Retinal pigment epithelial cell (primary cell): ENCODE measurements at places on chromosomes 7 and 10.

- DNase-seq: no peak
Measured at GRCh38 chr10:43252783-43253341, 14.0 kb downstream of the RASGEF1A start.

GRCh38 chr7:155168597-155169480, 98.7 kb downstream of the HTR5A start:
- DNase-seq: no peak

DNA sequence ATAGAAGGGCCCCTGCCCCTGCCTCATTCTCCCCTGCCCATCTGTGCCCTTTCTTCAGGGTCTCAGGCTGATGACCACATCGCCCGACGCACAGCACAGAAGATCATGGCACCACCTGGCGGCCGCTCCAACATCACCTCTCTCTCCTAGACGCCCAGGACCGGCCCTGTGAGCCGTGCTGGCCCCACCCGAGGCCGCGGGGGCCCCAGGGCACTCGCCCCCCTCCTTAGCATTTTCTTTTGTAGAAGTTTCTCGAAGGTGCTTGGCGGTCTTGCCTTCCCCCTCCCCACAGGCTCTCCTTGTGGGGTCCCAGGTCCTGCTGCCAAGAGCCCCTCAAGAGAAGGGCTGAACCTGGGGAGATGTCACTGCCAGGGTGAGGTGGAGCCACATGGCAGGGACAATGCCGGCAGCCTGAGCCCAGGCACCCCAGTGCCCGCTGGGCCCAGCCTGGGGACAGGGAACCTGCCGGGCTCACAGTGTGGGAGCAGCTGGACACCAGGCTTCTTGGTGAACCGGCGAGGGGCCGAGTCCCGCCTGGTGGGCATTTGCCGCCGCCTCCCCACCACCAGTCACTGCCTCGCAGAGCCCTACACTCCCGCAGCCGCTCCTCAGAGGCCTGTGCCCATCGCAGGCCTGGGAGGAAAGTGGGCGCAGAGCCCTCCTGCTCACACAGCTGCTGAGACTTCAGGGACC, 18.2 kb downstream of the DPYSL4 start:
- DNase-seq: no peak

DNA sequence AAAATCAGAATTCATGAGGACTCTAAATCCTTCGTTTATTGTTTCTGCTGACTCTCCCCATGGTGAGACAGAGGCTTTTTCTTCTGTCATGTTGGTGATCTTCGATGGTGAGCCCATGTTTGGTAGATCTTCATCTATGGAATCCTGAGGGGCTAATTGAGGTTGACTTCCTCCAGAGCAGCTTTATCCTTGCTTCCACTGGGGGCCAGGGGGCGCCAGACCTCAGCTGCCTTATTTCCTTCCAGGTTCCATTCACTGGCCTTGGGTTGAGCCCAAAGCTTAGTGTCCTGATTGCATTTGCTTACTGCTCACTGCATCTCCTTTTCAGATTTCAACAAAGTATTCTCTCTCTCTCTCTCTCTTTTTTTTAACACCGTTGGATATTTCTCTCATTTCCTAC, 80.7 kb downstream of the GCC1 start:
- no peak for DNase-seq

GRCh38 chr7:139823959-139824521, 5.0 kb upstream of the TBXAS1 start:
- DNase-seq: no peak

- no peak for DNase-seq
Measured at GRCh38 chr10:132136097-132136521, 50.6 kb upstream of the DPYSL4 start.

DNA sequence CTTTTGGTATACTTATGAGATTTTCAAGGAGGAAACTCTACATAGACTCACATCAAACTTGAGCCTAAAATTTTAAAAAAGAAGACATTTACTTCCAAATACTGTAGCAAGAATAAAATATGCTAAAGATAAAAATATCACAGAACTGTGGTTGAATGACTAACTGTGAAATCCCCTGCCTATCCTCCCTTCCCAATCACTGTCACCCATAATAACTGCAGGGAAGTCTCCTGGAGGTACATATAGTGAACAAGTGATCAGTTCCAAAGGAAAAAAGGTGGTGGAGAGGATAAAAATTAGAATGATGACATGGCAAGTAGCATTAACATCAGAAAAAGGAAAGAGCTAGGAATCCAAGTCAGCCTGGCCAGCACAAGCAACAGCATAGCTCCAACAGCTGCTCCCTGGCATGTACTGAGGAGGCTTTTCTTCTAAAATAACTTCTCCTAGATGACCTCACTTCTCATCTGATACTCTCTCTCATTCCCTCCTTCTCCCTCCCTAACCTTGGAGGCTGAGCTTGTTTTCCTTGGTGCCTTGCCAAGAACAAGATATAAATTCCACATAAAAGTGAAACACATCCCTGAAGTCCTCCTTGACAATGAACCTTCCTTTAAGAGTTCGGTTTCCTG, 124.0 kb downstream of the IQUB start:
- DNase-seq: peak; percentile 82

DNA sequence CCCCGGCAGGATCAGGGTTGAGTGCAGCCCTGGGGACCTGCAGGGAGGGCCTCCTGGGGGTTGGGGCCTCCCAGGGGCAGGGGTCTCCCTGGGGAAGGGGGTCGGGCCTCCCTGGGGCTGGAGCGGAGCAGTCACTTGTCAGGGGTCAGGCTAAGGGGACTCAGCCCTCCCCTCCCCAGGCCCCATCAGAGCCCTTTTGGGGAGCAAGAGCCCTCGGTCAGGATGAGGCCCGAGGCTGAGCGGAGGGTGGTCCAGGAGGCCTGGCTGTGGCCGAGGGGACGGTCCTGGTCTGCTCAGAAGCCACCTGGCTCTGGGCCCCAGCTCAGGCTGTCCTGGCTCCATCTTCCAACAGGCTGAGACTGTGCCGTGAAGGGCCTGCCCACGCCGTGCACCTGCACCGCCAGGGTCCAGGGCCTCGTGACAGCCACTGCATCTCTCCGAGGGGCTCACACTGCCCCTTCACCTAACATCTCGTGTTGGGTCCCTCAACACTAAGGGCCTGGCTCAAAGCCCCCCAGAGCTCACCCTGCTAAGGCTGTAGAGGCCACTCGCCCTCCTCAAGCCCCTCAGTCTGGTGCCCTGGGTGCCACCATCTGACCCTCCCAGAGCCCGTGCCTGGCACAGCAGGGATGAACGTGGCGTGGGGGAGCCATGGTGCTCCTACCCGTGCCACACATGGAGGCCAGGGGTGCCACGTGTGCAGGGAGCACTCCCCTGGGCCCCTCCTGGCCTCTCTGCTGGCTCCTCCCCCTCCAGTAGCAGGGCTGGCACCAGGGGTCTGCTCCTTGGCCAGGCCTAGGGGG, 12.9 kb downstream of the BHLHA15 start:
- DNase-seq: no peak

- no peak for DNase-seq
Measured at GRCh38 chr10:125795637-125796190, 20.1 kb upstream of the MMP21 start.

- DNase-seq: no peak
Measured at GRCh38 chr7:22853674-22854157, 31.1 kb upstream of the TOMM7 start.

DNA sequence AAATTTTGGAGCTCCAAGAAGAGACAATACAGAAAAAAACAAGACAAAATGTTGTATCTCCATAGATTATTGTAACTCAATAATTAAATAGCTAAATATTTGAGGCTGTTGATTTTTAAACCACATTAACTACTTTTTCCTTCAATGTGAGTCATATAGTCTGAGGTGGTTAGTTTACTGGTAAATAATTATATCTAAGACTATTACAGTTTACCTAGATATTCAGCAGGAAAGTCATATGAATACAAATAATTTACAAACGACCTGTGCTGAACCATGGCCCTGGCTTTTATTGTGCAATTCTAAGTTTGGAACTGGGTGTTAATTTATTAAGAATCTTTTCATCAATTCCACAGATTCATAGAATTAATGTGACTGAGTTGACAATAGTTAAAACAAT, 22.2 kb downstream of the CREB5 start:
- DNase-seq: no peak

GRCh38 chr10:95758351-95759025, 2.5 kb downstream of the ENTPD1 start:
- no peak for DNase-seq

DNA sequence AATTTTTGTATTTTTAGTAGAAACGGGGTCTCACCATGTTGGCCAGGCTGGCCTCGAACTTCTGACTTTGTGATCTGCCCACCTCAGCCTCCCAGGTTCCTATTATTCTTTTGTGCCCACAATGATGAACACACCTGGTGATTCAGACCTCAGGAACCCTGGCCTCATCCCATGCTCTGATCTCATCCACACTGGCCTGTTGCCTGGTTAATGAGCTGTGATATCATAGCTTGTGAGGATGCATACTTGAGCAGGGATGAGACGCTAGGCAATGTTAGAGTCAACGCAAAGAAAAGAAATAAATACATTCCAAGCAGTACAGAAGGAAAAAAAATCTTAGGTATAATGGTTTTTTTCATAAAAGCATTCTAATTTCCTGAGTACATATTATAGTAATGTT, 82.4 kb upstream of the RNF32 start:
- no peak for DNase-seq

- no peak for DNase-seq
Measured at GRCh38 chr10:9547936-9548904, 1469.5 kb upstream of the CELF2 start.

- DNase-seq: no peak
Measured at GRCh38 chr10:43195557-43195956, 57.3 kb downstream of the CSGALNACT2 start.

DNA sequence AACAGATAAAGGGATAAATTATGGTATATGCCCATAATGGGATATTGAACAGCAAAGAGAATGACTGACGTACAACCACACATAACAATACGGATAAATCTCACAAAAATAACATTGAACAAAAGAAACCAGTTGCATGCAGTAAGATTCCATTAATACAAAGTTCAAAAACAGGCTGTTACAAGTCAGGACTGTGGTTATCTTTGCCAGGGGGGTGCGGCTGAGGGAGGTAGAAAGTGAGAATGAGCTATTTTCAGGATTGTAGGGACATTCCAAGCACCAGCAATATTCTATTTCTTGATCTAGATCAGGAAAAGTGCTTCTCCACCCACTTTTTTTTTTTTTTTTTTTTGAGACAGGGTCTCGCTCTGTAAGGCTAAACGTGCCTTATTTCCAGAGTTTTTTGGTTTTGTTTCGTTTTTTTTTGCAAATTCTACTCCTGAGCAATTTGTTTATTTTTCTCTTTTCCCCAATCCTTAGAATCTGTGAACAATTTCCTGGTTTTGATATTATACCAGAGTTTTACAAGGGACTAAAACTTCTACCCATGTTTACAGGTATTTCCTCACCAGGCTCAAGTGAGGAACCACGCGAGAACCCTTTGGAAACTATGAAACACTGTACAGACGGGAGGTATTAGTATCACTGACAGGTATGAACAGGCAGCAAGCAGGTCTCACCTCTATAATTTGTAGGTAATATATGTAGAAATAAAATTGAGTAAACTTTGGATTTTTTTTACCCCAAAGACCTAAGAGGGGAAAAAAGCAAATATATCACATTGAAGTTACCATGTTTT, 9.9 kb downstream of the SMURF1 start:
- no peak for DNase-seq

GRCh38 chr10:88108115-88108610, 244.7 kb downstream of the PTEN start:
- DNase-seq: no peak

GRCh38 chr10:24958721-24959381, 6.4 kb upstream of the PRTFDC1 start:
- no peak for DNase-seq

DNA sequence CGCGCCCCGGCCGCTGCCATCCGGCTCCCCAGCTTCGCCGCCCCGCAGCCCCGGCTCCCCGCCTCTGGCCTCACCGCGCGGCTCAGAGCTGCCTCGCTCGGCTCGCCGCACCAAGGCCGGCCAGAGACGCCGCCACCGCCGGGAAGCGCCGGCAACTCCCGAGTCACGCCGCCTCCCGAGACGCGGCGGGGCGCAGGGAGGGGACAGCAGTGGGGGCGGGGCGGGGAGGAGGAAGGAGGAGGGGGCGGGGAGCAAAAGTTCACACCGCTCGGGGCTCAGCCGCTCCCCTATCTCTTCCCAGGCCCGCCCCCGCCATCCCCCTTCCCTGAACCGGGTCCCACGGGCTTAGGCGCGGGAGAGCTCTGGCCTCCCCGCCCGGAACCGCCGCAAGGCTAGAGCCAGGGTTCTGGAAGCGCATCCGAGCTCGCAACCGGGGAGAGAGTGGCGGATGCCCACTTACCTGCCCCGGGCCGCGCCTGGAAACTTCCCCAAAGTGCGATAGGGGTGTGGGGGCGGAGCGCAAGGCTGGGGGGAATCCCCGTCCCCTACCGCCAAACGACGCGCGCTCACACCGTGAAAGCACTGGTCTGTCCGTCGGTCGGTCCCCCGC, 1.0 kb downstream of the CHST15 start:
- DNase-seq: no peak

GRCh38 chr7:112154690-112155089, 51.5 kb downstream of the DOCK4 start:
- DNase-seq: no peak

DNA sequence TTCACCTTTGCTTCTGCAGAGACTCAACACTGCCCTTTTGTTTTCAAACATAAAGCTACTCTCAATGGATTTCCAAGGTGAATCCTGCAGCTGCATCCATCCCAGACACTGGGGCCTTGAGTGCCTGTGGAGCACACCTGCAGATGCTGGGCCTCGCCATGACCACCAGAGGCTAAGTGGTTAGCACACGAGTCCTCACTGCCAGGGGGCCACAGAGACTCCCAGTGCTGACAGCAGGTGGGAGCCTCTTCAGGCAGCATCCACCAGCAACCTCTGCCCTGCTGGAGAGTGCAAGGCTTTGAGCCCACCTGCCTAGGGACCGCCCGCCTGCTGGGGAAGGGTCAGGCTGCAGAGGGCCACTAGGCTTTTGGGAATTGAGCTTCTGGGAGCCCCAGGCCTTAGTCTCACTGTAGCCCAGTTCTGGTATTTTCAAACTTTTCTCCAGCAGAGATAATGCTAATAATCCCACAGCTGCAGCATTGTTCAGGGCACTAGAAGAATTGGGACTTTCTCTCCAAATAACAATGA, 9.4 kb upstream of the HPS1 start:
- no peak for DNase-seq

DNA sequence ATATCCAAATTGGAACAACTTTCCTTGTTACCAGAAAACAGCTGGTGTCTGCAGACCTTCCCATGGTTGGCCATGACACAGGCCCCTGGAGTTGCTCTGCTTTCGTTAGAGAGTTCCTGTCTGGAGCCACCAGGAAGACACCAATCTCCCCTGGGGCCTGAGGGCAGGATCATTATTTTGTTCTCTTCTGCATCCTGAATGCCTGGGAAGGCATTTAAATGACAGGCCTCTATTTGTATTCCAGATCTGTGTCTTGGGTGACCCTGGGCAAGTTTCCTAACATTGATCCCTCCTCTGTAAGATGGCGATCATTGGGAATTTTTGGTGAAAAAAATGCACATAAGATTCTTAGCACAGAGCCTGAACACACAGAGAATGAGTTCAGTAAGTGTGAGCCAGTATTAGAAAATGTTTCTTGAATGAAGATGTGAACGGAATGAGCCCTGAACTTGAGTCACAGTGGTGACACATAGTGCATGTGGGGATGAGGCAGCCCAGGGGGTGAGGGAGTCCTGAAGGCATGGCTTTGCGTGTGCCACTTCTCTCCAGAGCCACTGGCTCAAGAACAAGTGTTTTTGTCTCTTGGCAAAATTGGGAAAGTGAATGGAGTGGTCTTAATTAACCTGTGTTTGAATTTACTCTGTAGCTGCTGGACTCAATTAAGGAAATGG, 28.4 kb downstream of the BMPER start:
- DNase-seq: peak; percentile 26
